ENCODE measurements at places on chromosomes 12 and 14.

DNA sequence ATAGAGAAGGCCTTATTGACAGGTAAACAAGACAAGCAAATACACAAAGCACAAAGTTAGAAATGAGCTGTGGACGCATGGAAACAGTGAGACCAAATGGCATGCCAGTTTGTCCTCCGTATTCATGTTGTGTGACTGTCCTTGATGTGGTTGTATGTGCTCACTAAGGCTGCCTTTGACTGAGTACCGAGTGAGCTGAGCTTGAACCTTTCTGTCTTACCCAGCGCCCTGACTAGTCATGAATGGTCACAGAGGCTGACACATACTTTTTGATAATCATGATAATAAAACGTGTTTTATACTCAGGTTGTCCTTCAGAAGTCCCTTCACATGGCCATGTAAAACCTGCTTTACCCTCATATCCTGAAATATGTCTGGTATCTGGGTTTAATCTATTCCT, 553 bp upstream of the CATSPERB start:
- no peak for DNase-seq

DNA sequence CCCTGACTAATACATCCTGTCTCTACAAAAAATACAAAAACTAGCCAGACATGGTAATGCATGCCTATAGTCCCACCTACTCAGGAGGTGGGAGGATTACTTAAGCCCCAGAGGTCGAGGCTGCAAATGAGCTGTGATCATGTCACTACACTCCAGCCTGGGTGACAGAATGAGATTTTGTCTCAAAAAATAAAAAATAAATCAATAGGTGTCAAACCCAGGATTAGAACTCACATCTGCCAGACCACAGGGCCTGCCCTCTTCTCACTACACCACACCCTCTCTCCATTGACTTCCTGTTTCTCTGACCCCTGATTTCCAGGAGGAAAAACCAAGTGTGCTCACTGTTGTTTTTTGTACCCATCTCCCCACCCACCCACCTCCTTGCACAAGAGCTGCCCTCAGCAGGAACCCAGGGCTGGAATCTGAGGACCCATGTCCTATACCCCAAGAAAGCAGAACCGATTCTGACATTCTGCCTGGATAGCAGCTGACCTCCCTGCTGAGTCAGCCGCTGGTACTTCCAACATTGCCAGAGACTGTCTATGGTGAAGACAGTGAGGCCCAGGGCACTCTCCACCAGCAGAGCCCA, 6.2 kb downstream of the CMKLR1 start:
- DNase-seq, result no peak

GRCh38 chr14:38873941-38874612, 229.0 kb downstream of the SEC23A start:
- DNase-seq, result no peak

GRCh38 chr12:6691473-6691872, 2.3 kb upstream of the ZNF384 start:
- peak; percentile 73 for DNase-seq

GRCh38 chr12:22043943-22044342, 2.1 kb upstream of the CMAS start:
- no peak for DNase-seq

DNA sequence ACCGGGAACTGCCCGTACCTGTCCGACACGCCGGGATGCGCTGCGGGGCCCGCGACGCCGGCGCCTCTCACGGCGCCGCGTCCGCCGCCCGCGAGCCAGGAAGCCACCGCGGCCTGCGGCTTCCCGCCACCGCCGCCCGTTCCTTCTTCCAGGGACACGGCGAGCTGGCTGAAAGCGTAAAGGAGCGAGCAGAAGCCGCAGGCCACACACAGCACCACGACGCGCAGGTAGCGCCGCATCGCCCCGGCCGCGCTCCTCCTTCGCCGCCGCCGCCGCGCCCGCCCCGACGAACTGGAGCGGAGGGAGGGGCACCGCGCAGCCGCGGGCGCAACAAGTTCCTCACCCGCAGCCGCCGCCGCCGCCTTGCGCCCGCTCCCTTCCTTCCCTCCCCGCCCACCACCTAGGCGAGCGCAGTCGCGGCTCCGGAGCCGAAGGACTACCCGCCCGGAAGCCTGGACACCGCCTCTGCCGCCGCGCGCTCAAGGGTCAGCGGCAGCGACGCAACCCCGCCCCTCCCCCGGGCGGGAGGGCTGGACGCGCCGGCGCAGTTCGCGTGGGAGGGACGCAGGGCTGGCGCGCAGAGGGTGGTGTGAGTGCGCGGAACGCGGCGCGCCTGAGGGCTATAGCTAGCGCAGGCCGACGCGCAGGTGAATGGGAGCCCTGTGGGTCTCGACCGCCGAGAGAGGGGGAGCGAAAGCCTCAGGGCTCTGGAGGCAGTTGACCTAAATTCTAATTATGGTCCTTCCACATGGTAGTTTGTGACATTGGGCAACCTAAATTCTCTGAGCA, at the start of gene GXYLT1:
Gene GXYLT1, minus strand, starts transcription at position 467 of the 789 bp plus-strand sequence. Its CDS starts 228 bp downstream, at position 239.
- peak; percentile 94 for DNase-seq

DNA sequence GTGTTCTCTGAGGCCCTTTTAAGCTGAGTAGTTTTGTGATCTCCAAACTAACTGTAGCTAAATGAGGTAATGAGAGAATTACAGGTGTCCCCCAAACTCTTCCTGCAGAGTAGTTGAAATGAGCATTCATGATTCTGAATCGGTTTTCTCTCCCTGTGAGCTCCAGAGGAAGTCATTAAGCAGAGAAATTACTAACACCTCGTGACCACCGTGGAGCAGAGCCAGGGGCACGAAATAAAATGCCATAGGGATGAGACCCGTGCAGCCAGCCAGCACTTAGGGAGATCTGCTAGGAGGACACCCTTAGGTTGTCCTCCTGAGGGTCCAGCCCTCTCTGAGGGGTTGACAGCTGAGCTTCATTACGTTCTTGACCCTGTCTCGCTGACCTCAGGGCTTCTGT, 79.5 kb downstream of the SLC25A47 start:
- DNase-seq, result no peak

- peak; percentile 43 for DNase-seq
Observed at GRCh38 chr12:15979096-15980092, 68.3 kb downstream of the DERA start.

DNA sequence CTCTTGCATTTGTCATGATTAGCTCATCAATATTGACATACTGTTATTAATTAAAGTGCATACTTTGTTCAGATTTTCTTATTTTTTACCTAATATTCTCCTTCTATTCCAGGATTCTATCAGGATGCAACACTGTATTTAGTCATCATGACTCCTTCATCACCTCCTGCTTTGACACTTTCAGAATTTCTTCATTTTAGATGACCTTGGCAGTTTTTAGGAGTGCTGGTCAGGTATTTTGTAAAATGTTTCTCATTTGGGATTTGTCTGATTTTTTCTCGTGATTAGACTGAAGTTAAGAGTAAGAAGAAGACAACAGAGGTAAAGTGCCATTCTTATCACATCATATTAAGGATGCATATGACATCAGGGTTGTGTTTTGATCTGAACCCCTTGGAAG, 167.0 kb upstream of the FOXG1 start:
- DNase-seq, result no peak

DNA sequence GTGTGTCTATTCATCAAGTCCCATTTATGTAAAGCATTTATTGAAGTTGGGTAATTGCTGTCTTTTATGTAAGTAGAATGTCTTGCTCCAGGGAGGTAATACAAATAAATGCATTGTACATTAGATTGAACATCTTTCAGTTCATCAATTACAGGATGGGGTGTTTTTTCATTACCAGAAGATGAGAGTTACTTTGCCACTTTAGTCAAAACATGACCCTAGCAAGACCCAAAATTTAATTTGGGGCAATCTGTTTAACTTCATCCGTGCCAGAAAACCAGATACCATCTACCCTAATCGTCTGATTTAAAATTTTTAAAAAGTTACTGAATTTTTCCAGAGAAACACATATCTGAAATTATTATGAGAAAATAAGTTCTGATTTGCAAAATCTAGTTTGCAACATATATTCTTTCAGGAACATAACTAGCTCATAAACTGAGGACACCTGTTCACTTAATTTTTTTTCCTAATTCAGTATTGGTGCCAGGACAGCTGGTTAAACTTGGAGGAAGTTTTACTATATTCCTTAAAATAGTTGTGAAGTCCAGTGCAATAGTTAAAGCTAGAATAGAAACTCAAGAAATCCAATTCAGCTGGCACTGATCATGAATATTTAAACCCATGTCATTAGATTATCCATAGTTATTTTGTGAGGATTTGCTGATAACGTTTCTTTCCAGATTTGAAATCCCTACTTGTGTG, 114.5 kb downstream of the SRGAP1 start:
- no peak for DNase-seq

- DNase-seq, result no peak
Observed at GRCh38 chr12:102513272-102513671, 32.9 kb upstream of the IGF1 start.

- DNase-seq, result no peak
Observed at GRCh38 chr14:69845787-69846186, 33.4 kb upstream of the SMOC1 start.
